ENCODE measurements at places on chromosomes 12 and 14.
A peak's percentile ranks its signal among the peaks of the same experiment; 100 is the strongest.

- no peak for DNase-seq
Observed at GRCh38 chr14:23041729-23042128, 283 bp upstream of the PSMB11 start.

GRCh38 chr12:6372403-6373003 is 2.9 kb downstream of the SCNN1A start:
- peak; percentile 57 for DNase-seq

DNA sequence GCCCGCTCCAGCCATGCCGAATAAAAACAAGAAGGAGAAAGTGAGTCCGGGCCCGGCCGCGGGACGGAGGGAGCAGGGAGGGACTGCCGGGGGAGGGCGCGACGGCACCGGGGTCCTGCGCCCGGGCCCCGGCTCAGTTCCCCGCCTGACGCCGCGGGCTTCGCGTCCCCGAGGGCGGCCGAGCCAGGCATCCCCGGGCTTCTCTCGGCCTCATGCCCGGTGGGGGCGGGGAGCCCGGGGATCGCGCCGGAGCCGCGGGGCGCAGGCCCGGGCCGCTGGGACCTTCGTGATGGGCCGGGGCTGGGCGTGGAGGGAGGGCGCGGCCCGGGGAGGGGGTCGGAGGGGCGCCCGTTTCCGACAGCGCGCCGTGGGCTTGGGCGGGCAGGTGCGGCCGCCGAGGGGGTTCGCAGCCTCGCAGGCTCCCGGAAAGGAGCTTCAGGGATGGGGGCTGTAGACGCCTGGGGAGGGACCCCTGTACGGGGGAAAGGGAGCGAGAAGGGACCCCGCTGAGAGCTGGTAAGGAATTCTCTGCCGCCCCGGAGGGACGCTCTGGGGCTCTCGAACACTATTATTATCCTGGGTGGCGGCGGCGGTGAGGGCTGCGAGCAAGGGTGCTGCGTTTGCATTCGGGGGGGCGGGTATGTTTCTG is 496 bp downstream of the PPP2R5C start:
- peak; percentile 11 for DNase-seq

DNA sequence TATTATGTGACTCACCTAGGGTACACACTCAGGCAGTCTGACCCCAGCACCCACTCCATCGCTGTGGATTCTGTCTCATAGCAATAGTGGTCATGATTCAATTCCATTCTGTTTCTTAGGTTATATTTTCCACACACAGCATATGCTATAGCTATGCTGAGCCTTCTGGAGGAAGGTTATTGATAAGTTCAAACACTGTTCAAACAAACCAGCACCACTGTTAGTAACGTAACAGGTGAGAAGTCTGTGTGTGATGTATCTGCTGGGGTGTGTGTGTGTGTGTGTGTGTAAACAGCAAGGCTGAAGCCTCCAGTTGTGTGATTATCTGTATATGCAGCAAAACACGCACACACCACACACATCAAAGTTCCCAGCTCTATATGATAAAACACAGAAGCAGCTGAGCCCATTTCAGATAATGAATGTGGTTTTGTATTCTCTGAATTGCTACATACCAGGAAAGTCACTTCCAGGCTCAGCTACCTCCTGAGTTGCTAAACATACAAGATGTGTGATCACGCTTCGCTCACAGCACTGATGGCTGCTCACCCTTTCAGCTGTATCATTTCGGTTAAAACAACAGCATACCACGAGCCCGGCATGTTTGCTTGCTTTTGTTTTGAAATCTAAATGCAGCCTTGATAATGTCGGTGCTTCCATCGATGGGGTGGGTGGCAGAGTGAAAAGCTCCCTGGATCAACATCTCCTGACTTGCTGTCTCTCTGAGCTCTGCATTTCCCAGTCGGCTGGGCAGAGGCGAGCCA is 6.8 kb upstream of the SYNE3 start:
- DNase-seq: no peak

DNA sequence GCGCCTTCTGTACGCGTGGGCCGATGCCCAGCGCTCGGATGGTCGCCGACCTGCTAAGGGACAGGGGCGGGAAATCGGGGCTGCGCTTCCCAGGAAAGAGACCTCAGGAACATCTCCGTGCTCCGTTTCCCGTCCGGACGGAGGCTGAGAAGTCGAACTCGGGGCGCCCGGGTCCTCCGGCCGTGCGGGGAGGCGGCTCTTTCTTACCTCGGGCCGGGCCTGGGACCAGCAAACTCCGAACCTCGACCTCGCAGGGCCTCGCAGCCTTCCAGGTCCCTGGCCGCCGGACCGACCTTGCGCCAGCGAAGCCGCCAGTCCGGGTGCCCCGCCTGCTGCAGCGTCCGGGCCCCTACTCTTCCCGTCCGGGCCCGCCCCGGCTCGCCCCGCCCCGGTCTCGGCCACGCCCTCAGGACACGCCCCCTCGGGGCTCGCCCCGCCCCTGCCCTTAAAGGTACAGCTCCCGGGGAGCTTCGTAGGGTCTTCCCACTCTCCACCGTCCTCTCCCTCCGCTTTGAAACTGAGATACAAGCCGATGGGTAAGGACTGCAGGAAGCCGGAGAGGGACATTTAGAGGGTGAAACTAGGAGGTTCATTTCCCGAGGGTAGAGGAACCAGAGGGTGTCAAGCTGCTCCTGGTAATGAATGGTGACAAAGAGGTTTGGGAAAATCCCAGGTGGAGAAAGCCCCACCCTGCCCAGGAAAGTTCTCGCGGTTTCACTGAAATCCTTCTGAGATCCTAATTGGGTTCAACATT is at the start of gene SLC8B1:
TSS of gene SLC8B1 (minus strand) at position 324 of the 754 bp plus-strand sequence. CDS start 2,231 bp downstream, outside the sequence.
- DNase-seq: peak; percentile 86

- DNase-seq: peak; percentile 72
Observed at GRCh38 chr12:29782285-29782870, 1.4 kb downstream of the TMTC1 start.

DNA sequence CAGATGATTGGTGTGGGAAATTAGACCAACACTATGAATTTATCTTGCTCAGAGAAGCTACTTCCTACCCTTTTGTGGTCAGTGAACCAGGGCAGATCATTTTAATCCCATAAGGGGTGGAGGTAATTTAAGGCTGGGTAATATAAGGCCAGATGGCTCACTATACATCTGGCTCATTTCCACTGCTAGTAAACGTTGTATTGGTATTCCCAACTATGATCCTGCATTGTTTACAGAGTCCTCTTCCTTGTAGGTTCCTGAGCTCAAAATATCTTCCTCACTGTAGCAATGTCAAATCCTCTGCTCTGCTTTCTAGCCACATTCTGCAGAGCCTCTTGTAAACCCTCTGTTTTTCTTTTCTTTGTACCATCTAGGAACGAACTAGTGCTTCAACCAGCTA is 93.0 kb upstream of the MGAT4C start:
- DNase-seq: no peak

- no peak for DNase-seq
Observed at GRCh38 chr12:117067016-117067415, 32.2 kb downstream of the TESC start.

DNA sequence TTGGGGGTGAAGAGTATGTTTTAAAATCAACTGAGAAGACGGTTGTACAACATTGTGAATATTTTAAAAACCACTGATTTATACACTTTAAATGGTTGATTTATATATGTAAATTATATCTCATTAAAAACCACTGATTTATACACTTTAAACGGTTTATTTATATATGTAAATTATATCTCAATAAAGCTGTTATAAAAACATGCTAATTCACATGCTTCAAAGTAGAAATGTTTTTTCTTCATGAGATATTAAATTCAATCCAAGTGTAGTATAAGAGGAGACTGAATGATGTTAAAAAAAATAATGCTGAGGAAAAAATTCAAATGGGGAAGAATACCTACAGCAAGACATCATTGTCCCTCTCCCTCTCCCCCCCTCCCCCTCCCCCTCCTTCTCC is 92.9 kb downstream of the ATXN2 start:
- no peak for DNase-seq

GRCh38 chr12:55392032-55392795 is 8.1 kb upstream of the OR6C65 start:
- no peak for DNase-seq

DNA sequence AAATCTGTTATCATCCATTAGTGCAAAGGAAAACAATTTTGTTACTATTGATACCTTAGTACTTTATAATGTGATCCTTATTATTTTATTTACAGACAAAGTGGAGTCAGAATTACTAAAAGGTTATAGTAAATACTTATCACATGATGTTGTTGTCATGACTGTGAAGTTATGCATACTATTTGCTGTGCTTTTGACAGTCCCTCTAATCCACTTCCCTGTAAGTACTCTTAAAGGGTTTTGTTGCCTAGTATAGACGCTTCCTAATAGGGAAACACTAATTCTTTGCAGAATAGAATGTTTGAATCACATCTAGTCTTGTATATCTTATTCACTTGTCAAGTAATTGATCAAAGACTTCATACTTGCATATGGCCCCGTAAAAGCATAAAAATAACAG is 69.4 kb downstream of the SLC38A6 start:
- DNase-seq: no peak

GRCh38 chr12:119940897-119941296 is 48.1 kb upstream of the BICDL1 start:
- no peak for DNase-seq

- no peak for DNase-seq
Observed at GRCh38 chr12:4572680-4573079, 10.7 kb downstream of the DYRK4 start.

DNA sequence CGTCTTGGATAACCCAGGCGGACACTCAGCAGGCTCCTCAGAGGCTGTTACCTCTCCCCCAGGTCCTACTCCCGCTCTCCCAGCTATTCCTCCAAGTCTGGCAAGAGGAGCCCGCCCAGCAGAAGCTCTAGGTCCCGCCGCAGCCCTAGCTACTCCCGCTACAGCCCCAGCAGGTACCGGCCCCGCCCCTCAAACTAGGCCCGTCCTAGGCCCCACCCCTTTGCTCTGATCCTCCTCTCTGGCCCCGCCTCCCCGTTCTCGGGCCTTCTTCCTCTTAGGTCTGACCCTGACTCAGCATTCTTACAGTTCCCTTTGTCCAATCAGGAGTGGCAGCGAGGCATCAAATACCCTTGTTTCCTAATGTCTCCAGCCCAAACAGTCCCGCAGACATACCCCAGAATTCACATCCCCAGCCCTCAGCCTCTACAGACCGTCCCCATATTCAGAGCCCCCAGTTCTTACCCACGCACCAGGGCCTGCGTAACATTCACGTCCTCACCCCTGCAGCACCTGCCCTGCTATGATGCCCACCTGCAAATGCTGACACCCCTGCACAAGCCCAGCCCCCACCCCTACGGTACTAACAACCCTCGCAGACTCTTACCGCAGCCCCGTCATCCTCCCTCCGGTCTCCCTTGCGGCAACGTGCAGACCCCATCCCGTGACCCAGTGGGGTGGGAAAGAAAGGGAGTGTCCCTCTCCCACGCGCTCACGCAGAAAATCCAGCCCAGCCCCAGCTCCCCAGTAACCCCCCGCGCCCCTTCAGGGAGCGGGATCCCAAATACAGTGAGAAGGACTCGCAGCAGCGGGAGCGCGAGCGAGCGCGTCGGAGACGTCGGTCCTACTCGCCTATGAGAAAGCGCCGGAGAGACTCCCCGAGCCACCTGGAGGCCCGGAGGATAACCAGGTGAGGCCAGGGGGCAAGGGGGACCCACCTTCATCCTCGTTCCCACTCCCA is 25.0 kb upstream of the HSPB8 start:
- DNase-seq: peak; percentile 55

DNA sequence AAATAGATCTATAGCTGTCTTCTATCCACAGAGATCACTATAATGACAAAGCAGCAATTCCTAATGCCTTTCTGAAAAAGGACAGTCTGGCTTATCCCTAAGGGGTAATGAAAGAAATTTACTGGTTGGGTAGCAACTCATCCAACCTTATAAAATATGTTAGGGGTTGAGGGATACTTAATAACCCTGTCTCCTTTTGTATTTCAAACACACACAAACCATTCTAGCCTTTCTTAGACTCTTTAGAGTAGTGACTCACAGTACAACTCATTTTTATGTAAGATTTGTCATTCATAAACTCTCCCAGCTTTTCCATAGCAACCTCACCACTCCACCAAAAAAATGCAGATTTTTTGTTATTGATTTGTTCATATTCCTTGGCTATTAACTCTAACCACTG is 167.9 kb downstream of the FSCB start:
- DNase-seq: no peak

- peak; percentile 50 for DNase-seq
Observed at GRCh38 chr14:69612014-69612782, 802 bp downstream of the SUSD6 start.

DNA sequence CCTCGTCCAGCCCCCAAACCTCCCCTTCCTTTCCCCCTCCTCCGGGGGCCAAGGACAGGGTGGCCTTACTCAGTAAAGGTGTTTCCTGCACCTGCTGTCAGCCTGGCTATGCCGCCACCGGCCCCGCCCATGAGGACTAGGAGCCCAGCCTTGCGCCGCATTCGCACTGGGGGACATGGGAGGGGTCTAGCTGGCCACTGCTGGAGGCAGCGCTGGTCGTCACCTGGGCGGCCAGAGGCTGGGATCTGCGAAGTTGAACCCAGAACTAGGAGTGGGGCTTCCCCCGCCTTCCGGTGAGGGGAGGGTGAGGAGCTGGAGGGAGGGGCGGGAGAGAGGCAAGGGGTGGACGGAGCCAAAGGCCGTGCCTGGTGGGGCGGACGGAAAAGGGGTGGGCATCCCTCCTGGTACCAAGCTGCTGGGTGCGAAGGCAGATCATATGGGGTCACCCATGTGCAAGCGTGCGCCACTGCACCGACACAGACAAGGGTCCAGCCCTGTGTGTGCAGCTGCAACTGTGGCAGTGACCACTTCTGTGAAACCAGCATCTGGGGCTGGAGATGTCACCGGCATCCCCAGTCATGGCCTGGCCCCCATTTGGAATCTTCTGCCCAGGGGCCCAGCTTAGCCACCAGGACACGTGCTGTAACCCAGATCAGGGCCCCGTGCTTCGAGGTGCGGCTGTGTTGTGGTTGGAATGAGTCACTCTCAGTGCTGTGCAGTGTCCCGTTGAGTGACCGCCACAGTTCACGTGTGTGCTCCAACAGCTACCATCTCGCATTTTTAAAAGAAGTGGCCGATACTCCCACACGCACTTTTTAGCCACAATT is 8.5 kb downstream of the AMN start:
- DNase-seq: no peak

DNA sequence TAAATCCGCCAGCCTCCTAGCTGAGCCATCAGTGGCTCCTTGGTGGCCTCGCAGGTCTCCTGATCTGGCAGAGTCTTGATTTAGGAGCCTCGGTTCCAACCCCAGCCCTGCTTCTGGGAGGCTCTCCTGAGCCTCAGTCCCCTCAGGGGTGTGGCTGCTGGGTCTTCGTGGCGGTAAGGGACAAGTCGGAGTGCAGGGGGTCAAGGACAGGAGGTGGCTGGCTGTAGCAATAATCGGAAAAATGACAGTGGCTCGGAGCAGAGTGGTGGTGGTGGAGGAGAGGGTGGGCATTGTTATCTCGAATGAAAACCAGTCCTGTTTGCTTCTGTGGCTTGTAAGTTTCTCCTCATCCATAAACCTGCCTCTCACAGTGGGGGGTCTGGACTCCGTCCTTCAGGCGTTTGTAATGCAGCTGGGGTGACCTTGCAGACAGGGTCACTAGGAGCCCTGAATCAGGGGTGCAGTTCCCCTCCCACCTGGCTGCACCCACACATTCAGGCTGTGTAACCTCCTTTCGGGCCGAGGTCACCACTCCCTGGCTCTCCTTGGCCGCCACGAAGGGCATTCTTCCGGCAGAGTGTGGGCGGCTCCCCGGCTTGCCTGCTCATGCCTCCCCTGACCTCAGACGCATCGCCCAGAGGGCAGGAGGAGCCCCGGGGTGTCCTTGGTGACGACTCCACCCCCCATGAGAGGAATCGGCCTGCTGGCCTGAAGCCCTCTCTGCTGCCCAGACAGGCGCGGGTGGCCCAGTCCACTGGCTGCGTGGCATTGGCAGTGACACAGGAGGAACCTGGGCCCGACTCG is 8.1 kb downstream of the BCL7A start:
- DNase-seq: no peak

- DNase-seq: no peak
Observed at GRCh38 chr12:1859643-1860042, 39.3 kb downstream of the LRTM2 start.

All from RPMI8226 (cell line).